ENCODE measurements at places on chromosomes 2 and 18.

DNA sequence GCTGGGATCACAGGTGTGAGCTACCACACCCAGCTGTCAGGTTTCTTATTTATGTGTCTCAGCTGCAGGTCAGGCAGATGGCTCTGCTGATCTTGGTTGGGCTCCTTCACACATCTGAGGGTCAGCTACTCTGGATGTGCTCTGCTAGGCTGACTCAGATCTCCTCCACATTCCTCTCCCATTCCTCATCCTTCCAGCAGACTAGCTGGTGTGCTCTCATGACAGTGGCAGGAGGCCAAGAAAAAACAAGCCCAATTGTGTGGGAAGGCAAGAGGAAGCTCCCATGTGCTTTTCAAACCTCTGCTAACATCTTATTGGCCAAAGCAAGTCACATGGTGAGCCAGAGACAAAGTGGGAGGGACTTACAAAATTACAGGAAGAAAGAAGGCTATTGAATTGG is 11.7 kb upstream of the MSH6 start:
- DNase-seq, result peak; percentile 43

DNA sequence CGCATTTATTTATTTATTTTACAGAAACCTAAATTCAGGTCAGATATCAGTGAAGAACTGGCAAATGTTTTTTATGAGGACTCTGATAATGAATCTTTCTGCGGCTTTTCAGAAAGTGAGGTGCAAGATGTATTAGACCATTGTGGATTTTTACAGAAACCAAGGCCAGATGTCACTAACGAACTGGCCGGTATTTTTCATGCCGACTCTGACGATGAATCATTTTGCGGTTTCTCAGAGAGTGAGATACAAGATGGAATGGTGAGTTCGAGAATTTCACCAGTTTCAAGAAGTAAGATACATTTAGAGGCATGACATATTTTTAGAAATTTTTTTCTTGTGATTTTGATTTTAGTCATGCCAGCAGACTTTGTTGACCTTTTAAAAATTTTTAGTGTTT is 4.6 kb downstream of the CDCA7 start:
- DNase-seq, result no peak

DNA sequence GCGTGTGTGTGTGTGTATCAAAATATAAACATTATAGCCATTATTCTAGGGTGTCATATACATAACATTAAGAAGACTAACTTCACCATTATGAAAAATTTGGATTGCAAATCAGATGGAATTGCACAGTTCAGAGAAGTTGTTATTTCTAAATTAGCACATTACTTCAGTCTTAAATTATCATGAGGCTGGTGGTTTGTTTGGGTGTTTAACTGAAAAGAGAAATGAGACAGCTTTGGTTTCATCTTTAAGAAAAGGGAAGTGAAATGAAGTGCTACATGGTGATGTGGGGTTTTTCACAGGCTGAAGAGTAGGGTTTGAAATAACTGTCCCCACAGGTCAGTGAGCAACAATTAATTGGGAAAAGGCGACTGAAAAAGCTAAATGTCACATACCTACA is 161.2 kb upstream of the XIRP2 start:
- no peak for DNase-seq

GRCh38 chr18:934518-935133 is 30.0 kb downstream of the ADCYAP1 start:
- DNase-seq, result no peak

GRCh38 chr18:58842978-58843687 is 21.5 kb upstream of the ZNF532 start:
- DNase-seq, result no peak

- no peak for DNase-seq
Measured at GRCh38 chr2:224069172-224069571, 30.1 kb upstream of the SERPINE2 start.

- DNase-seq, result no peak
Measured at GRCh38 chr18:48802543-48803290, 148.0 kb downstream of the SMAD7 start.

- no peak for DNase-seq
Measured at GRCh38 chr2:224520064-224520463, 65.1 kb downstream of the CUL3 start.

- DNase-seq, result no peak
Measured at GRCh38 chr2:16853088-16853487, 187.5 kb upstream of the CYRIA start.

DNA sequence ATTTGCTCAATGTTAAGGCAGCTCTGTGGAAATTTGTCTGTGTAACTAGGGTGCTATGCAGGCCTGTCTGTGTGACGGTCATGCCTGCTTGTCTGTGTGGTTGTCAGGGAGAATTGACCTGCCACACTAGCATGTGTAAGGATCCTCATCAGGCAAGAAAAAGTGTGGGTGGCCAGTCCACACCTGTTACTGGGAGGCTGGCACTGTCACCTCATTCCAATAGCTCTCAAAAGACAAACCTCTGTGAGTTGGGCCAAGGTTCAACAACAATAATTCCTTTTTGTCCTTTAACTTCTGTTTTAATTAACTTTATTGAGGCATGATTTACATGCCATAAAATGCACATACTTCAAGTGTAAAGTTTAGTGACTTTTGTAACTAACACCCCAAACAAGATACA is 4.2 kb upstream of the MARCO start:
- DNase-seq, result no peak

DNA sequence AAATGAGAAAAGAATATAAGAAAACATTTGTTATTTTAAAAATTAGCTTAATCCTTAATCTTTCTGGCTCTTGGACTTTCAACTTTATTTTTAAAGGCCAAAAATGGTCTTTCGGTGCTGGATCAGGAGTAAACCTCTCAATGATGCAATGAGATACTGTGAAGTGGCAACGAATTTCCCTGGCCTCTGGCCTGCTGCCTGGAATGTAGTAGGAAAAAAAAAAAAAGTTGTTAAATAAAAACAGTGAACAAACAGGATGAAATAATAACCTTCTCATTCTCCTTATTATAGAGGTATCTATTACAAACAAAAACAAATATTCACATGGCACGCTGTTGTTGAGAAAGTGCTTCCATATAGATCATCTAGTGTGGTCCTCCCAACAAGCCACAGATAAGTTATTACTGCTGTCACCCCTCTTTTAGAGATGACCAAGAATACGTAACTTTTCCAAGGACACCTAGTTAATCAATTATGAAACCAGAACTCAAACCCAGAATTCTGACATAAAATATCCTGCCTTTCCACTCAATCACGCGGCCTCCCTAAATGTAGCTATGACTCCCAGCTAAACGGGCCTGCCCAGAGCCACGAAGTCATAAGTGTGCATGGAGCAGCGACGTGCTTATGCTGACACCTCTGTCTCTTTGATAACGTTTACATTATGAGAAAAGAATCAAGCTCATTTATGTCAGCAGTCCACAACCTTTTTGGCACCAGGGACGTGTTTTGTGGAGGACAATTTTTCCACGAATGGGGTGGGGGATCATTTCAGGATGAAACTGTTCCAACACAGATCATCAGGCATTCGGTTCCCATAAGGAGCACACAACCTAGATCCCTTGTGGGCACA is 170.9 kb downstream of the BCL2 start:
- DNase-seq, result no peak

DNA sequence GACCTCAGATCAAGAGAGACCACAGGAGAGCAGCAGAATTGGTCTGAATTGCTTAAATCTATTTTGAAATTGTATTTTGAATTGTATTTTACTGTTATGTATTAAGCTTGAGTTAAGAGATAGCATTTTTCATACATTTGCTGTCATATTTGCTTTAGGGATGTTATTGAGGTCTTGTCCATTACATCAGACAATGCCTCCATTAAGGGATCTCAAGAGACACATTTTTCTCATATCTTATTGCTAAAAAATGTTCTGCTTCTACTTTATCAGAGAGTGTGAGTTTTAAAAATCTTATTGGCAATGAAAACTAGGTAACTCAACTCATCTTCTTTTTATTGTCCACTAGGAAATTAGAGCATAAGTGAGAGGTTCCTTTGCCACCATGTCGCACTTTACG is 66.8 kb upstream of the CTAGE1 start:
- no peak for DNase-seq

- no peak for DNase-seq
Measured at GRCh38 chr2:26657265-26657664, 16.1 kb upstream of the CIB4 start.

- no peak for DNase-seq
Measured at GRCh38 chr2:97714950-97715652, 1.7 kb downstream of the ZAP70 start.

- no peak for DNase-seq
Measured at GRCh38 chr18:56217406-56217805, 421.0 kb downstream of the TXNL1 start.

DNA sequence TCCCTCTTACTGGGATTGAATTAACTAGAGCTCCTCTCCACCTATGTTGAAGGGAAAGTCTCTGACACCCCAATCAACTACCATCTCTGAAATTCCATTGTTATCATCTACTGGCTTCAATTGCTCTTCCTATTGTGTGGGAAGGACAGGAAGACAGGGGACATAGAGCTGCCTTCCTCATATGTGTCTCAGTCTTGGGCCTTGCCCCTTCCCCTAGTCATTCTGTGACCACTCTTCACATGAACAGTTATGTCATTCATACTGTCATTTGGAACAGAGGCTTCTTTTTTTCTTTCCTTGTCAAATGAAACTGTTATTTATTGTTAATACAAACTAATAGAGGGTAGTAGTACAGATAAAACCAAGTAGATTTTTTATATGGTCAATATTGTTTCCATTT is 69.6 kb upstream of the EMILIN2 start:
- no peak for DNase-seq

DNA sequence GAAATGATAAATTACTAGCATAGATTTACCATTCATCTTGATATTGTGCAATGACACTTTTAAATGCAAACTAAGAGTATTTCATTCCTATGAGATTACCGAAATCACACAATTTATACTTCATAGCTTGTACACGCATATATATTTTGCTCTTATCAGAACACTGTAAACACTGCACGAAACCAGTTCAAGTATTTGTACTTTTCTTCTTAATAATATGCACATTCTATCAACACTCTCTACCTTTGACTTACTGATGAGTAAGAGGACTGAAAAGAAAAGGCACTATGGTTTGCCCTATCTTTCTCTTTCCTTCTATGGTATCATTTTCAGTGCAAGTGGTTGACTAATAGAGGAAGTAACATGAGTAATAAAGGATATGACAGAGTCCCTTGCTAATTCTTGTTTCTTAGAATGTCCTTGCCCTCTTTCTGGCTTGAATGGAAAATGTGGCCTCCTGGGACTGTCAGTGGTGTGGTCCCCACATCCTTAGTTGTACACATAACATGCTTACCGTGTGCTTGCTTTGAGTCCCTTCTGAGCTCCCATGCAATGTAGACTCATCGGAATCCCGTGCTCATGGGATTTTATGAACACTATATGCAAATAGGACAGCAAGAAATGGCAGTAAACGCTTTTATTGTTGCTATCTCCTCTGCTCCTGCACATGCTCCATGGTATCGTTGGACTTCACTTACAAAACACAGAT is 363.5 kb upstream of the TNP1 start:
- no peak for DNase-seq

DNA sequence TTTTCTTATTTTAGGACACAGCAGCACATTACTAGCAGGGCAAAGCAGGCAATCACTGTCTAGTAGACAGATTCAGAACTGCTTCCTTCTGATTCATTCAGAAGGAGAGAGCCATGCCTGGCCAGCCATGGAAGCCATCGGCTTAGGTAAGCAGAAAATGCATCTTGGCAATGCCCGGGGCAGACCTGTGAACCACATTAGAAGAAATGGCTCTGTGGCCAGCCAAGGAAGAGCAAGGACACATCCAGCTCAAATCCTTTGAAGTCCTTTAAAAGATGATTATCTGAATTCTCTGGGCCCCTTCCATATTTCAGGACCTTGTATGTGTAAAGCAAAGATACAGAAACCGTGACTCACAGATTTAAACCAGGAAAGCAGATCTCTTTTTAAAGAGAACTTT is 227.4 kb downstream of the PID1 start:
- no peak for DNase-seq

- DNase-seq, result no peak
Measured at GRCh38 chr2:61172671-61173070, 10.7 kb downstream of the C2orf74 start.

GRCh38 chr2:100876231-100876860 is 56.4 kb downstream of the NPAS2 start:
- DNase-seq, result no peak
